Vagina (tissue), 2 donors: ENCODE measurements at places on chromosomes 7 and 10.

DNA sequence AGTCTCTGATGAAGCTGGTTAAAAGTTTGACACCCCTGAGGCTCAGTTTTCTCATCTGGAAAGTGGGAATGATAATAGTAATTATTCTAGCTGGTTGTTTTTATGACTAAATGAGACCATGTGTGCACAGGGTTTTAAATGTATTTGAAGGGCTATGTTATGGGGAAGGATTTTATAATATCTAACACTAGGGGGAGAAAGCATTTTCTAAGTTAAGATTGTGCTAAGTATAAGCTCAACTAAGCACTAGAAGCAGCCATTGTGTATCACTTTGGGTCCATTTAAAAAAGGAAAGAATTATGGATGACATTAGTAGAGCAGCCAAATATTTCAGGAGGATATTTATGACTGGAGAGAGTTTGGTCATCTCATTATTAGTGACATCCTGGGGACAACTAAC is 49.5 kb upstream of the CREB5 start:
- no peak overlapping the region for H3K4me3 ChIP-seq
- DNase-seq = no peak
- peaks cover 12% of the 10 kb centered on the region for H3K4me1 ChIP-seq
- H3K36me3 ChIP-seq = no peaks in the 10 kb centered on the region

GRCh38 chr10:91378061-91378460 is 32.1 kb upstream of the HECTD2 start:
- H3K36me3 ChIP-seq = no peaks in the 10 kb centered on the region
- no peaks in the 10 kb centered on the region for H3K27me3 ChIP-seq
- H3K4me1 ChIP-seq = no peaks in the 10 kb centered on the region
- H3K4me3 ChIP-seq = no peak overlapping the region

DNA sequence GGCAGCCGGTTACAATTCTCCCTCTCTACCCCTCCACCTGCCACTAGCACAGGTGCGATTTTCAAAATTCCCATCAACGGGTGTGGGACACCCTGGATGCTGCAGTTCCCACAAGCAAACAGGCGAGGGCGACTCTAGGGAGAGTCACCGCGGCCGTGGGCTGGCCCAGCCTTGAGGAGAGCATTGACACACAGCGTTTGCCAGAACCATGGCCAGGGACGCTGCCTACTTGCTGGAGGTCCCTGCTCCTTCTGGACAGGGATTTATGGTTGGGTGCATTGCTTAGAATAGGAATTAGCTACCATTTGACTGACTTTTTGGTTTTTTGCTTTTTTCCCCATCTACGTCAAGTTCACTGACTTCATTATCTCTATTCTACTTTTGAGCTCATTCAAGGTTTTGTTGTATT is 19.0 kb upstream of the CLDN4 start:
- no peak overlapping the region for H3K4me3 ChIP-seq
- H3K4me1 ChIP-seq = no peaks in the 10 kb centered on the region
- H3K27ac ChIP-seq = no peak overlapping the region
- no peaks in the 10 kb centered on the region for H3K36me3 ChIP-seq

GRCh38 chr10:1766049-1766448 is 28.7 kb upstream of the ADARB2 start:
- no peak for DNase-seq
- no peak overlapping the region for H3K27ac ChIP-seq
- no peaks in the 10 kb centered on the region for H3K27me3 ChIP-seq
- H3K36me3 ChIP-seq = no peaks in the 10 kb centered on the region
- H3K4me3 ChIP-seq = no peak overlapping the region
- no peaks in the 10 kb centered on the region for H3K4me1 ChIP-seq

DNA sequence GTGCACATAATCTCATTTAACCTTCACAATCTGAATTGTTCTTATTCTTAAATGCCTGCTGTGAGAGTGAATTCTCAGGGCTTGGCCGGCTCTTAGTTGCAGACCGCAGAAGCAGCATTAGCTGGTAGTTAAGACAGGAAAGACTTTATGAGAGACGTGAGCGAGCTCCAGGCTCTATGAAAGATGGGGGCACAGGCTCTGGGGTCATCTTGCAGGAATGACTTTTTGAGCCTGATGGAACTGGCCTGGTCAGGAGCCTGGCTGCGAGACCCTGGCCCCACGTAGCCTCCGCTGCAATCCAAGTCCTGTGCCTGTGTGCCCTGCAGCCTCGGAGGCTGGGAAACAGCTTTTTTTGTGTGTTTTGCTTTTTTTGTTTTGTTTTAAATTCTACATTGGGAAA is 958.8 kb upstream of the ZNF722 start:
- no peaks in the 10 kb centered on the region for H3K4me1 ChIP-seq
- no peaks in the 10 kb centered on the region for H3K27me3 ChIP-seq
- no peak overlapping the region for H3K4me3 ChIP-seq
- DNase-seq = no peak
- no peak overlapping the region for H3K27ac ChIP-seq

- no peak overlapping the region for H3K27ac ChIP-seq
- H3K4me3 ChIP-seq = no peak overlapping the region
- no peaks in the 10 kb centered on the region for H3K27me3 ChIP-seq
- H3K4me1 ChIP-seq = no peaks in the 10 kb centered on the region
- DNase-seq = no peak
Measured at GRCh38 chr7:136014659-136015058, 37.5 kb upstream of the MTPN start.

DNA sequence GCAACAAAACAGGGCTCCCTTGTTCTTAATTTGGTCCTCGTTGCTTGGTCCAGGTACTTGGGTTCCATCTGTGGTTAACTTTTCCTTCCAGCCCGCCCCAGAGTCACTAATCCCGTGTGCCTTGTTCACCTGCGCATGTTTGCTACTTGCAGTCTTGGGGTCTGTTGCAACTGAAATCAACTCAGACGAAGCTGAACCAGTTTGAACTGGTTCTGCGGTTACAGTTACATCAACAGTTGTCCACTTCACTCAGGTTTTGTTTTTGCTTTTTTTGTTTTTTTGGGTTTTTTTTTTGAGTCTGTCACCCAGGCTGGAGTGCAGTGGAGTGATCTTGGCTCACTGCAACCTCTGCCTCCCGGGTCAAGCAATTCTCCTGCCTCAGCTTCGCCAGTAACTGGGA is 34.7 kb downstream of the TRRAP start:
- H3K27me3 ChIP-seq = no peaks in the 10 kb centered on the region
- H3K4me3 ChIP-seq = no peak overlapping the region
- H3K27ac ChIP-seq = no peak overlapping the region
- H3K4me1 ChIP-seq = no peaks in the 10 kb centered on the region
- DNase-seq = no peak

DNA sequence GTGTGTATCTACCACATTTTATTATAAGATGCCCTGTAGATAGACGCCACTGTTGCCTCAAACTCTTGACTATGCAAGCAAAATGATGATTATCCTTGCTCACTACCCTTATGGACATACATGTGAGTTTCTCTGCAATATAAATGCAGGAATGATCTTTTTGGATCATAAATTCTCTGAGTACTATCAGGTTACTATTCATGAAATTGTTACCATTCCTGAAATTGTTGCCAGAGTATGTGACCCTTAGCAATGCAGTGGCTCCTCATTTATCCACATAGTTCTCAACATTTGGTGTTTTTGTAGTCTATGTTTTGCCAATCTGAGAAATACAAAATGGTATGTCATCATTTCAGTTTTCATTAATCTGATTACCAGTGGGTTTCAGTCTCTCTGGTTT is 166.2 kb upstream of the FAM3C start:
- no peaks in the 10 kb centered on the region for H3K4me1 ChIP-seq
- no peak overlapping the region for H3K27ac ChIP-seq
- H3K27me3 ChIP-seq = no peaks in the 10 kb centered on the region
- DNase-seq = no peak
- no peaks in the 10 kb centered on the region for H3K36me3 ChIP-seq
- no peak overlapping the region for H3K4me3 ChIP-seq

DNA sequence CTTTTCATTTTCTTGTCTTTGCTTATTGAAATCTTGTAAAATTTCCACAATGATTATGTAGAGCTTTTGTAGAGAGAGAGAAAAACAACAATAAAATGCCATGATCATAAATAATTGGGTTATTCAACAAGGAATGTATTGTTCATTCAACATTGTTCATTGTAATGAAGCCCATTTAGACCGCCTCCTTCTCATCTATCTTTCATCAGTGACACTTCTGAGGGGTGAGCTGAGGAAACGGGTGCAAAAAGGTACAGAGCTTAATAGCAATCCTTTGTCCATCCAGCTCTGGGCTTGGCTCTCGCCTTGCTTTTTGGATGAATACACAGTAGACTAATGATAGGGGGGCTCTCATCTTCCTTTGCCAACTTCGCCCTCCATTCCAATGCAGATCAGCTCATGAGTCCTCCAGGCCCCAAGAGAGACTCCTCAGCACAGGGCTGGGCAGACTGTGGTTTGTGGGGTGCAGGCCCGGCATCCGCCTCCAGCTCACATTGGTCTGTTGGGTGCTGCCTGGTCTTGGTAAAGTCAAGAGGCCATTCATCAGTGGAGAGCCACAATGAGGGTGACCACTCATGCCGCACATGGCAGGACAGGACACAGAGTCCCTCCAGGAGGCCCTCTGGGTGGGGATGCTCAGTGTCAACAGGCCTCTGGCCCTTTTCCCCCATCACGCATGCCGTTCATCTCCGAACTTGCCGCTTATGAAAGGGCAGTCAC is 17.9 kb upstream of the PPA1 start:
- H3K36me3 ChIP-seq = no peaks in the 10 kb centered on the region
- H3K4me3 ChIP-seq = no peak overlapping the region
- no peak overlapping the region for H3K27ac ChIP-seq

DNA sequence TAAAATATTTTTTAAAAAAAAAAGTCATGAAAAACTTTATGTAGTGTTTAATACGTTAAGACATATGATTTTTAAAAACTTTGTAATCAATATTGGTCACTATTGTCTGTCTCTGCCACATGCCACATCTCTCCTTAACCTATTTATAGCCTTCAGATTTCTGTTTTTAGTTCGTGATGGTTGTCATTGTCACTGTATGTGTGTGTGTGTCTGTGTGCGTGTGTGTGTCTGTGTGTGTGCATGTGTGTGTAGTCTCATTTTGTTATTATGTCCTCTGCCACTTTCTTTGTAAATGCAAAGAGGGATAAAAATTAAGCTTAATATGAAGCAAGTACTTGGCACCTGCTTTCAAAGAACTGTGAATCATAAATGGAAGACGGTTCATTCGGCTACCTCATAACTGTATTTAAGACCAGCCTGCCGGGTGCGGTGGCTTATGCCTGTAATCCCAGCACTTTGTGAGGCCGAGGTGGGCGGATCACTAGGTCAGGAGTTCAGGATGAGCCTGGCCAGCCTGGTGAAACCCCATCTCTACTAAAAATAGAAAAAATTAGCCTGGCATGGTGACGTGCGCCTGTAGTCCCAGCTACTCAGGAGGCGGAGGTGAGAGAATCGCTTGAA is 354.0 kb downstream of the ARL4A start:
- no peaks in the 10 kb centered on the region for H3K27me3 ChIP-seq
- no peaks in the 10 kb centered on the region for H3K4me1 ChIP-seq
- H3K36me3 ChIP-seq = no peaks in the 10 kb centered on the region
- DNase-seq = no peak

- DNase-seq = no peak
- H3K36me3 ChIP-seq = peaks cover 6% of the 10 kb centered on the region
- peaks cover 59% of the 10 kb centered on the region for H3K4me1 ChIP-seq
- no peaks in the 10 kb centered on the region for H3K27me3 ChIP-seq
Measured at GRCh38 chr7:76300166-76300731, 2.2 kb upstream of the HSPB1 start.

DNA sequence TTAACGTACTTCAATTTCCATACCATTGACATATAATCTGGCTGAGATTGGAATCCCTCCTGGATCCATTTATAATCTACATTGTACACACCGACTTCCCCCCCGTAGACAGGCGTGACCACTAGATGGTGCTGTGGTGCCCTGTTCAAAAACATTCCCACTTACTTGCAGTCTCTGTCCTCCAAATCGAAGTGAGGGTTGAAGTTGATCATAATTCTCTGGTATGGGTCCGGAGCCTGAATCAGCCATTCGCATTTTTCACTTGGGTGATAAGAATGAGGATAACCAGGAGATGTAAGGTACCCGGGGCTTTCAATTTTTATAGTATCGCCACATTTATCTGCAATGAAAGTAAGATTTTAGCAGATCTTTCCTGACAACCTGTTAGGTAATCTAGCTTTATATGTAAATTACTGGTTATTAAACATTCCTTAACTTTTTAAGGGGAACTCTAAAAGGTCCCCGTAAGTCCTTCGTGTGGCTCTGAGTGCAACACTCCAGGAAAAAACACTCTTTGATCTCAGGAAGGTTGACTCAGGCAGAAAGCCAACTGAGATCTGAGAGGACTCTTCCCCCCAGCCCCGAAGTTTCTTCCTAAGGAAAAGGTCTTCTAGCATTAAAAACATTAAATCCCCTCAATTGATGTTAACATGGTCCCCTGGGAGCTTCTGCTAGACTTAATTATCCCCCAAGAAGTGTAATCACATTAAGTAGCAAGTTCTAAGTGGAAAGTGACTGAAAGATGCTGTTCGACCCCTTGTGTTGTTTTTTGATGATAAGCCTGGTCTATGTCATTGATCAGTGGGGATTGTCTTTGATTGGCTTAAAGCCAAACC is 3.7 kb downstream of the NRP1 start:
- DNase-seq = no peak
- H3K27me3 ChIP-seq = no peaks in the 10 kb centered on the region
- H3K36me3 ChIP-seq = no peaks in the 10 kb centered on the region
- H3K27ac ChIP-seq = peak overlapping the region; percentile 20
- peak overlapping the region; percentile 86 for H3K4me3 ChIP-seq
- peaks cover 26% of the 10 kb centered on the region for H3K4me1 ChIP-seq

DNA sequence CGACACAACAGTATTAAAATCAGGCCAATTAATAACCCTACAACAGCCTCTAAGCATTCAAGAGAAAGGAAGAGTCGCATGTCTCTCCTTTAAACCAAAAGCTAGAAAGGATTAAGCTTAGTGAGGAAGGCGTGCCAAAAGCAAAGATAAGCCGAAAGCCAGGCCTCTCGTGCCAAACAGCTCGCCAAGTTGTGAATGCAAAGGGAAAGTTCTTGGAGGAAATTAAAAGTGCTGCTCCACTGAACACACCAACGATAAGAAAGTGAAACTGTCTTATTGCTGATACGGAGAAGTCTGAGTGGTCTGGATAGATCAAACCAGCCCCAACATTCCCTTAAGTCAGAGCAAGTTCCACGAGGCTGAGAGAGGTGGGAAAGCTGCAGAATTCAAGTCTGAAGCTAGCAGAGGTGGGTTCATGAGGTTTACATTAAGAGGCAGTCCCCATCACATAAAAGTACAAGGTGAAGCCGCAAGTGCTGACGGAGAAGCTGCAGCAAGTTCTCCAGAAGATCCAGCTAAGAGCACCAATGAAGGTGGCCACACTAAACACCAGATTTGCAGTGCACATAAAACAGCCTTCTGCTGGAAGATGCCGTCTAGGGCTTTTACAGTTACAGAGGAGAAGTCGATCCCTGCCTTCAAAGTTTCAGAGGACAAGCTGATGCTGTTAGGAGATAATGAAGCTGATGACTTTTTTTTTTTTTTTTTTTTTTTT is 194.8 kb downstream of the MAD1L1 start:
- H3K27ac ChIP-seq = peak overlapping the region; percentile 66
- H3K4me1 ChIP-seq = peaks cover 12% of the 10 kb centered on the region
- DNase-seq = no peak
- no peaks in the 10 kb centered on the region for H3K27me3 ChIP-seq
- H3K36me3 ChIP-seq = no peaks in the 10 kb centered on the region

- H3K4me1 ChIP-seq = no peaks in the 10 kb centered on the region
- DNase-seq = peak; percentile 74
- no peak overlapping the region for H3K27ac ChIP-seq
- no peaks in the 10 kb centered on the region for H3K36me3 ChIP-seq
- no peak overlapping the region for H3K4me3 ChIP-seq
- no peaks in the 10 kb centered on the region for H3K27me3 ChIP-seq
Measured at GRCh38 chr7:45663965-45664633, 89.9 kb downstream of the ADCY1 start.
